ENCODE measurements at places on chromosomes 2 and 18.
A peak's percentile ranks its signal among the peaks of the same experiment; 100 is the strongest.

GRCh38 chr2:205267323-205267722 is 415.0 kb upstream of the NRP2 start:
- no peak for DNase-seq

DNA sequence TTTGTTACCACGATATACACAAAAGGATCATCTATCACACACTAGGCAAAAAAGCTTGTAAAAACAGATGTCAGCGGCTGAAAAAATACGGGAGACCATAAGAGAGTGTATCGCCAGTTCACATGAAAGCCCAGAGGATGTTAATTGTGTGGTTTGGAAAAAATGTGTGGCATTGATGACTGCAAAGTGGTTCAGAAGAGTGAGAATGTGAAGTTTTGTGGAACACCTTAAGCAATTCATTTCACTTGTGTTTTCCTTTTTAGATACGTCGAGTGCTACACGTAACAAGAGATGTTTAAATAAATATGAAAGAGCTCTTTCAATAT is 61.7 kb upstream of the DAPL1 start:
- DNase-seq, result no peak

GRCh38 chr2:178413472-178414265 is 37.3 kb downstream of the PRKRA start:
- peak; percentile 64 for DNase-seq

DNA sequence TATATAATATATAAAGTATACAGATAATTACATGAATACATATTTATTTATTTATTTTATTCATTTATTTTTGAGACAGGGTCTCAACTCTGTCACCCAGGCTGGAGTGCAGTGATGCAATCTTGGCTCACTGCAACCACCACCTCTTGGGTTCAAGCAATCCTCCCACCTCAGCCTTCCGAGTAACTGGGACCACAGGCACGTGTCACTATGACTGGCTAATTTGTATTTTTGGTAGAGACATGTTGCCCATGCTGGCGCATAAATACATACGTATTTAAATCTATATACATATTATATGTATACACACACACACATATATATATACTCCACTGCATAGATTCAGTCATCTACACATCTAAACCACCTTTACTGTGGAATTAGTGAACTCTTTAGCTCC is 20.6 kb upstream of the NDUFV2 start:
- DNase-seq, result no peak

DNA sequence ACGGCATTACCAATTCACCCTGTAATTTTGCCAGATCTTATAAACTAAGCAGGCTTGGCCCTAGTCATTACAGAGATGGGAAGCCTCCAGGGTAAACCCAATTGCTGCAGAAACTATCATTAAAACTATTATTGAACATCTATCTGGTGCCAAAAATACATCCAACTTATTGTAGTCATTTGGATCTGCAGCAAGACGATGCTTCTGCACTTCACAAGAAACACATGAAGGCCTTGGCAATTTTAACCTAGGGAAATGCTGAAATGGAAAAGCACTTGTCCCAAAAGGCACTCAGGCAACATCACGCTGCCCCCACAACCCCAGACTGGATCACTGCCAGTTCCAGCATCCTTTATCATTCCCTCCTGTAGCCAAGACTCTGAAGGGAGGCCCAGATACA is 85.3 kb upstream of the ACVR2A start:
- no peak for DNase-seq

DNA sequence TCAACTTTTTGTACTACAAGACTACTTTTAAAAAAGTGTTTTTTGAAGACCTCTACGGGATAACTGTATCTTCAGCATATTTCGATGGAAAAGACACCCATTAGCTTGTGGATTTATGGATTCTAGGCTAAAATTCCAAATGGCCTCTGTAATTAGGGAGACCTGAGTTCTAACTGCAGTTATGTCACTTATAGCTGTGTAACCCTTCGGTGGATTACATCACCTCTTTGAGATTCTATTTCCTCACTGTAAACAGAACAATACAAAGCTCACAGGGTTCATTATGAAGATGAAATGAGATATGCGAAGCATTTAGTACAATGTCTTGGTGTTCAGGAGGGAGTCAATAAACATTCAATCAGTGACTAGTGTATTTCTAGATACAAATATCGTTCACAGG is 24.2 kb downstream of the LMAN2L start:
- DNase-seq, result no peak

DNA sequence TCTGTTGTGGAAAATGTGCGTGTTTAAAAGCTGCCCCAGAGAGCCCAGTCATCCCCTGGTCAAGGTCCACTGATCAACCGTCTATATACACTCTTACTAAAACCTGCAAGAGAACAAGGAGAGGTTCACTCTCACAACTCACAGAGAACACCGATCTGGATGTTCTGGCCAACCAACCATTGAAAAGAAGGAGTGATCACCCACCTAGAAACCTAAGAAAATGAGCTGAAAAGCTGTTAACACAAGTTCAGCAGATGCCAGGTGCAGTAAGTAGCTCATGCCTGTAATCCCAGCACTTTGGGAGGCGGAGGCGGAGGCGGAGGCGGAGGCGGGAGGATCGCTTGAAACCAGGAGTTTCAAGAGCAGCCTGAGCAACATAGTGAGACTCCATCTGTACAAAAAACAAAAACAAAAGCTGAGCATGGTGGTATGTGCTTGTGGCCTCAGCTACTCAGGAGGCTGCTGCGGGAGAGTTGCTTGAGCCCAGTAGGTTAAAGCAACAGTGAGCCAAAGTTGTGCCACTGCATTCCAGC is 14.5 kb downstream of the ATG16L1 start:
- no peak for DNase-seq

DNA sequence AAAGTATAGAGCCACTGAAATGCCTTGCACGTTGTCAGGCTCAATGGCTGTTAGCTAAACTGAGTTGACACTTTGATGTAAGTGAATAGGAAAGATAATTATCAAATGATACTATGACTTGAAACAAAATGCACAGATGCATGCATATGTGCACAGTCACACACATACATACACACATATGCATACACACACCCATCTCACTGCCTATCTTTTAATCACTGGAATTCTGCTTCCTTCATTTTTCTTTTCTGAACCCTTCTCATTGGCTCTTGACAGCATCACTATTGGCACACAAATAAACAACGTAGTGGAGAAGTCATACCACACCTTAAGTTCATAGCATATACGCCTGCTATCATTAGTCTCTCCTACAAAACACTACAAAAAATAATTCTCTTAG is 154.9 kb upstream of the NCKAP5 start:
- DNase-seq, result no peak

DNA sequence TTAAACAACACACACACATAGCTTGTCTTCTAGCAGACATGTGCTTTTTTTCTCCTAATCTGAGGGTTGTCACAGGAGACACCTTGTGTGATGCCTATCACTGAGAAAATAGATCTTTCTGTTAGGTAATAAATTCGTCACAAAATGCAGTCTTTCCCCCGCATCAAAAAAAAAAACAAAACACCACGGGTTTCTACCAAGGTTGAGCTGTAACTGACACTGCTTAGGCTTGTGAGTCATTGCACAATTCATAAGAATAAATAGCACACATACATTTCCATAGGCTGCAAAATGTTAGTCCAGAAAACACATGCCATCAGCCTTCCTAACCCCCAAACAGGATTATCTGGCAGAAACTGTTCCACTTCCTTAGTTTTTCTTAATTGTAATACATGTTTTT is 6.5 kb downstream of the TMEM163 start:
- no peak for DNase-seq

DNA sequence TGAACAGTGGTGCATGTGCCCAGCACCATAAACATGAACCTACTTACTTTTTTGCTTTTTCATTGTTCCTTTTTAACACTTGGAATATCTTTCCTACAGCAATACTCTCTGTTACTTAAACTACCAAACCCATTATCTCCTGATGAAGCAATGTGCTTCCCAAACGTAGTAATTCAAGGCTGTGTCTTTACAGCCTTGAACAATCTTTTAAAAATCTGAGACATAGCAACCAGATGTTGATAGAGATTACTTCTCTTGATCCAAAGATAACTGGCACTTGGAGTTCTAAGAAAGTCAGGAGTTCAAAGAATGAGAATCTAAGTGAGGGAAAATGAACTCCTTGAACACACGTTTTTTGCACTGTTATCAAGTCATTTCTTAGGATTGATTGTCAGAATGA is 40.4 kb downstream of the ATP8B1 start:
- no peak for DNase-seq

DNA sequence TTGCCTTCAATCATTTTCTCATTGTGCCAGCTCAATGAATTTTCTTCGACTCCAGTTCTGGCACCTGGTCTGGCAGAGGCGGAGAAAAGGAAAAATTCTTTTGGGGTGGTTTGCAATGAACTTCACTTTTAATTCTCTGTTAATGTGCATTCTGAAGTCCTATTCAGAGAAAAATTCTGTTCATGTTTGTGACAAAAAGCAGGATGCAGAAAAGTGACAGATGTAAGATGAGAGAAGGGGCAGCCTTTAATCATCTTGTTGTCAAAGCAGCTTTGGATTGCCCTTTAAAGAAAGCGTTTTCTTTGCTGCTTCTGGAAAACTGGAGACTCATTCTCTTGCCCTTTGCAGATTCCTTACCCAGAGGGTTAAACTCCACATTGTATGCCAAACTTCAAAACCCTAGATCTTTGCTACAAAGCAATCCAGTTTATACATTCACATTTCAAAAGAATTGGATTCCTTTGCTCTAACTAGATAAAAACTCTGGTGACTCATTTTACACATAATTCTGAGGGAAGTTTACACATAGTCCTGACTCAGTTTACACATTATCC is 94.6 kb upstream of the CAVIN2 start:
- no peak for DNase-seq

DNA sequence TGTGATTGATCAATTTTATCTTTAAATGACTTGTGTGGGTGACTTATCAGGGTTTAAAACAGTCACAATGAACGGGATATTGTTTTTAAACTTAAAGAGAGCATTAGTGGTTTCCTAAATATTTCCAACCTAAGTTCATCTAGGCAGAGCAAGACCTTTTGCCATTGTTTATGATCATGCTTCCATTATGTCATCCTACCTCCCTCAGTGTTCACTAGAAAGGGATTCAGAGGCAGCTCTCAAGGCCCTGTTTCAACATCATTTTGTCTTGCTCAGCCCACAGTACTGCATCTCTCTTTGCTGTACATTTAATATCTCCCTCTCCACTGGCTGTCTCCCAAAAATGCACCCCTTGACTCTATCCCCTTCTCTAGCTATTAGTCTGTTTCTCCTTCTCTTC is 21.5 kb upstream of the PELI1 start:
- DNase-seq, result no peak

DNA sequence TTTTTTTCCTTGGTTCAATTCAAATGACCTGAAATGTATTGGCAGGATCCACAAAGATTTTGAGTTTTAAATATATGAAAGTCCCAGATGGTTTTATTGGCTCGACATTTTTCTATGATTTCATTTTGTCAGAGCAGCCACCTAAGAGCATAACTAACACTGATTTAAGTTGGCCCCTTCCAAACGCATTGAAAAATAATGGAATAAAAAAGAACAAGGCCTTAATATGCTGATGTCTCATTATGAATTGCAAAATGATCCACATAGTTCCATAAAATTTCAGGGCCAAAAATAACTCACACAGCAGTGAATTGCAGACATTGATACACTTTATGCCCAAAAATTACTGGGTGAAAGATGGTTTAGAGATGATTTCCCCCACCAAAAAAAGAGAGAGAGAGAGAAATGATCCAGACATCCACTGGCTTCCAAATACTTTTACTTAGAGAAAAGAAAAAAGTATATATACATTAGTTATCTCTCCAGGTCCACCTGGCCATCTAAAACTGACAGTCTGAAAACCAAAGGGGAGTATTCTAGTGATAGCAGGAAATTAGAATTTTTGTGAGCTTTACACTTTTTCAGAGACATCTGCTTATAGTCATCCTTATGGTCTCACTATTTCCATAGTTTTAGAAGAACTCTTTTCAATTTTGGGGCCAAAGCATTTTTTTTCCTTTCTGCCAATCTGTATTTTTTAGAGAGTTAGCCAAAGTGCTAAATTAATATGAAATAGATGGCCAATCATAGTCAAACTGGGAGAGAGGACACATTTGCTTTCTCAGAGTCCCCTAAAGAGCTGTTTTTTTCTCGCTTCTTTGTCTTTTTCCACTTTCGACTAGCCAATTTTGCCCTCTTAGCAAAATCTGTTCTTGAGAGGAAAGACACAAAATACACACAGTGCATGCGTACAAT is 213.5 kb upstream of the RND3 start:
- no peak for DNase-seq

DNA sequence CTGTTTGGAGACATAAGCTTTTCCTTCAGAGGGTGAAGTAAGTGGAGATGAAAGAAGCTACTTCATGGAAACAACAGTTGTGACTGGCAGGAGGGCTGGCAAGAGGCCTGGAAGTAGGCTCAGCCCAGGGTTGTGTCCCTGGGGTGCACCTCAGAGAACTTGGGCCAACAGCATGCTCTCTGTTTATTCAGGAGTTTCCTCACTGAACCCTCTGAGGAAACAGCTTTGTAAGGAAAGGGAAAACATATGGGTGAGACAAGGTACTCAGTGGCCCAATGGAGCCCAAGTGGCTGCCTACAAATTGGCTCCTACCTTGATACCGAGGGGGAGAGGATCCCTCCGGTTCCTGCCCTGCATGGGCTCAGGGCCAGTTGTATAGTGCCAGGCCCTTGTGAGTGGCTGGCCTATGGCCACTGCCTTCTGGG is 115.5 kb upstream of the ITGA6 start:
- no peak for DNase-seq

DNA sequence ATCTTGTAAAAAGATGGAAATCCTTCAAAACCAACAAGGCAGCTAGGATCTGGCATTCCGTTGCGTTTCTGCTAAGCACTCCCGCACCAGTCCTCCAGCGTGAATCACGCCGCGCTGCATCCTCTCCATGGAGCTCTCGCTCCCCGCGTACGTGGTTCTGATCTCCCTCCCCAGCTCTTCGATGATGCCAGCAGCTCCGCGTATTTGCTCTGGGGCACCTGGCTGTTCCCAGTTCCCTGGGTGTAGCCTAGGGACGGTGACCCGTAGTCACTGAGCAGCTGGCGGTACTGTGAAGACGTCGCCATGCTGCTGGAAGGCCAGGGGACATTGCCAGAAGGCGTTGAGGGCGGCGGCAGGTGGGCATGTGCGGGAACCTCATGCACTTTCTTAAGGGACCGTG is 407.5 kb downstream of the RNF144A start:
- DNase-seq, result no peak

- no peak for DNase-seq
Observed at GRCh38 chr2:63047321-63048279, 3.0 kb upstream of the OTX1 start.

- no peak for DNase-seq
Observed at GRCh38 chr2:203756161-203756560, 49.7 kb downstream of the CD28 start.

GRCh38 chr2:163626639-163627109 is 109.1 kb downstream of the FIGN start:
- DNase-seq, result no peak
